Sciatic nerve (tissue), 2 donors: ENCODE measurements at places on chromosomes 3 and 15.

DNA sequence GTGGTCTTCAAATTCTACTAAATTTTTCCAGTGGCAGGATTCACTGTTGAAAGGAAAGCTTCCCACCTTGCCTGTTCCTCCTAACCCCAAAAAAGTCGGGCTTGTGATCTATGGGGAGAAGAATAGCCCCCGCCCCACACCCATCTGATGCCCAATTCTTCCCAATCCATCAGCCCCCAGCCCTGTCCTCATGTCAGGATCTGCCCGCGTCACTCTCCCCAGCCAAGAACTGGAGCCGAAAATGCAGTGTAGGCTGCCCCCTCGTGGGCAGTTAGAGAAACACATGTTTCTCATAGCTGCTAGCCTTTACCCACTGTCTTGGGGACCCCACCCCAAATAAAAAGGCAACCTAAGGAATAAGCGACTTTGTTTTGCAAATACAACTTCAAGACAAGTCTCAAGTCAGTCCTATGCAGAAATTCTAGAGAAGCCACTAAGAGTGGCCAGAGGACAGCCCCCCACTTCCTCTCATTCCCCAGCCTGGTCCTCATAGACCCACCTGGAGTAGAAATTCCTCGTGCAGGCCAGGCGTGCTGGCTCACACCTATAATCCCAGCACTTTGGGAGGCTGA is 13.0 kb upstream of the CSK start:
- peak; percentile 83 for DNase-seq

DNA sequence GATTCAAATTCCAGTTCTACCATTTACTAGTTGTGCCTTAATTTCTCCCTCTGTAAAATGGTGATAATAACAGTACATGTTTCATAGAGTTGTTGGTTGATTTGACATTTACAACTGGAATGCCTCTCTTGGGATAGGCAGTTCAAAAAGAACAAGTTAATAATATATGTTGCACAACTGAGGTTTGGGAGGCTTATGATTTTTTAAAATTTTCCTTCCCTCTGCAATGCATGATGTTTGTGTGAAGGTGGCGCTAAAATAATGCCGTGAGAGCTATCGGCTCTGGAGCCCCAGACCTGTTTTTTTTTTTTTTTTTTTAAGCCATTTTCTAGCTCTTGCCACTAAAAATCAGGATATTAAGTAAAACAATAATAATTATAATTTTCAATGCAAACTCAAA is 18.6 kb downstream of the DNAJB11 start:
- DNase-seq = no peak

- DNase-seq = no peak
These were observed 69.1 kb downstream of the PEX5L start for GRCh38 chr3:179967622-179968021.

DNA sequence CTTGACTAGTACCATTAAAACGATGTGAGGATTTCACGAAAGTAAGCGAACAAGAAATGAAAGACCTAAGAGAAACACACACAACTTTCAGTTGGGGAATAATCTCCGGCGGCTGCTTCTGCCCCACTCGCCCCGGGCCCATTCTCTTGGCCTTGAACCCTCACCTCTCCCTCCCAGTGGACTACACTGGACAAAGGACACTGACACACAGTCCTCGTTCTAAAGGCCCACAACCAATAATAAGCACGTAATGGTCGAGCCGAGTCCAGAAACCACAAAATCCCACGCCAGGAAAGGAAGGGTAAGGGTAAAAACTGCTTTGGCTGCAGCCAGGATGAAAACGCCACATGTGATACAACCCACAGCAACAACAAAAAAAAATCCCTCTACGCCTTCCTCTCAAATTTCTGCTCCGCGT is 469 bp downstream of the ZNF770 start:
- no peak for DNase-seq

DNA sequence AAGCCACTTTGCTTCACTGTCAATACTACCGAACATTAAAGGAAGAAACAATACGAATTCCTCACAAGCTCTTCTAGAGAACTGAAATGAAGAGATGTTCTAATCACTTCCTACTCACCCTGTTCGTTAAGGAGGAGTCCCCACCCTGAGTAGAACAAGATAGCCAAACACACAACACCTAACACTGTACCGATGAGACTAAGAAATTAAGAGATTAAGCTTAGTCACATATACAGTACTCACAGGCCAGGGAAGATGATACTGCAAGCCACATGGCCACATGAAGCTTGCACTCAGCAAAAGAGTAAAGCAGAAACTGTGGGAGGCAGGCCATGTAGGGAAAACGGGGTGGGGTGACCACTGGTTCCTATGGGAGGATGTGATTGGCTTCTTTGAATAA is 48.0 kb downstream of the CGGBP1 start:
- DNase-seq = no peak

DNA sequence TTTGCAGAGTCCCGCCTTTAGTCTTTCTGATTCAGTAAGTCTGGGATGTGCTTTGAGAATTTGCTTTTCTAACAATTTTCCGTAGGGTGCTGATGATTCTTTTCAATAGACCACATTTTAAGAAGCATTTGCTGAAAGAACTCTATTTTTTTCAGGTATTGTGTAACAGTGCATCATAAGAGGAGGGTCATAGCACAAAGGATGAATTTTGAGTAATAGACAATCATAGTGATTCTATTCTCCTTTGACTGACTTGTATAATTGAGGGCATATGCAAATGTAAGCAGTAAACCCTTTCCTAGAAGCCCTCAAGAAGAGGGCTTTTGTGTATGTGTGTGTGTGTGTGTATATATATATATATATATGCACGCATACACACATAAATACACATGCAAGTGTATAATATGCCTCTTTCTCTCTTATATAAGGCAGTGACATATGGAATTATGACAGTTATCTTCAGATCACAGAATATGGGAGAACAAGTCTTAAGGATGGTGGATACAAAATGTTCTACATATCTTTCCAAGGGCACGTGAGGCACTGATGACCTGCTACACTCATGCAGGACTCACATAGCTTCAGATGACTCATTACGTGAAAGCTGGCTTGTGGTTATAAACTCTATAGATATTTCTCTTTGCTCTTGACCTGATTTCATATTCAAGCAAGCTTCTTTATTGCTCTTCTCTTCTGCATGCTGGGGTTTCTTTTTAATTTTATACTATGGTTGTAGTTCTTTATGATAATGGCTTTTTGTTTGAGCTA is 6.5 kb upstream of the PLSCR1 start:
- DNase-seq = no peak

DNA sequence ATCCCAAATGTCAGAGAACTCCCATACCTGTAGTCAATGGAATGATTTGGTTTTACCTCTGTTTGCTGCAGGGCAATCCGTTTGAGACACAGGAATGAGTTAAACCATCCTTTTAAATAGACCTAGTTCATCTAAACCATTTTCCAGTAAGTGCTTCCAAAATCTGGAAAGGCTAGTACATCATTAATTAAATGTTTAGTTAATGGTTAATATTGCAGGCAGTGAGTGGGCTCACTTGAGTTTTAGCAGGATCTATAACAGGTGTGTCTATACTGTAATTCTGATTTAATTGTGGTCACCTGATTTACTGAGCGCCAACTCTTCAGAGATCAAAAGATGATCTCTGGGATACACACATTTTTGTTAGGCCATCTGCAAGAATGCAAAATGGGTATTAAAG is 353.9 kb upstream of the ROPN1 start:
- no peak for DNase-seq
